Effector memory CD4-positive, alpha-beta T cell (primary cell): ENCODE measurements at places on chromosomes 12 and 14.

GRCh38 chr14:32940711-32941667 lies 2.3 kb downstream of the NPAS3 start:
- H3K4me3 ChIP-seq, result no peak overlapping the region
- DNase-seq, result no peak
- peaks cover 18% of the 10 kb centered on the region for H3K27me3 ChIP-seq
- peaks cover 4% of the 10 kb centered on the region for H3K4me1 ChIP-seq
- H3K36me3 ChIP-seq, result no peaks in the 10 kb centered on the region

DNA sequence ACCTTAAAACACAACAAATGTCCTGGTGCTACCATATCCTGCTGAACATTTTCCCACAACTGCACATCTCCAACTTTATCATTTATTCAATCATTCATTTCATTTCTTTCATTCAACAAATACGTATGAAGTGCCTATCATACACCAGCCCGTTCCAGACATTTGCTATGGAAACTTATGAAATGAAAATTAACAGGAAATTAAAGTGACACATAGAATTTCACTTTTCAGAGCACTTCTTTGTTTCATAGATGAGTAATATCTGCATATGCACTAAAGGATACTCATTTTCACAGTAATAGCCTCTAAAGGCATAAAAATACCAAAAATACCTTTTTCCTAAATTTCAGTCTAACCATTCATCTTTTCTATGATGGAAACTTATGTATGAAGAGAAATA lies 12.6 kb downstream of the CNIH1 start:
- no peak overlapping the region for H3K4me3 ChIP-seq
- H3K27me3 ChIP-seq, result no peaks in the 10 kb centered on the region
- DNase-seq, result no peak

GRCh38 chr14:98591161-98591560 lies 680.8 kb downstream of the BCL11B start:
- H3K27ac ChIP-seq, result no peak overlapping the region
- no peaks in the 10 kb centered on the region for H3K4me1 ChIP-seq
- no peaks in the 10 kb centered on the region for H3K36me3 ChIP-seq
- no peak for DNase-seq
- H3K4me3 ChIP-seq, result no peak overlapping the region

GRCh38 chr14:74973003-74973653 lies 17.7 kb upstream of the PGF start:
- H3K36me3 ChIP-seq, result no peaks in the 10 kb centered on the region
- H3K4me3 ChIP-seq, result no peak overlapping the region
- no peaks in the 10 kb centered on the region for H3K27me3 ChIP-seq
- no peak for DNase-seq

GRCh38 chr12:119381471-119382235 lies 47.1 kb downstream of the CCDC60 start:
- no peak overlapping the region for H3K4me3 ChIP-seq
- H3K36me3 ChIP-seq, result no peaks in the 10 kb centered on the region
- no peak for DNase-seq
- no peaks in the 10 kb centered on the region for H3K27me3 ChIP-seq
- no peak overlapping the region for H3K27ac ChIP-seq

- H3K27ac ChIP-seq, result no peak overlapping the region
- DNase-seq, result no peak
- no peaks in the 10 kb centered on the region for H3K27me3 ChIP-seq
- H3K4me1 ChIP-seq, result no peaks in the 10 kb centered on the region
Measured at GRCh38 chr14:51028851-51029754, 65.8 kb downstream of the TRIM9 start.

GRCh38 chr14:90184571-90185266 lies 71.6 kb upstream of the PSMC1 start:
- H3K4me3 ChIP-seq, result no peak overlapping the region
- DNase-seq, result no peak
- H3K27ac ChIP-seq, result no peak overlapping the region
- no peaks in the 10 kb centered on the region for H3K27me3 ChIP-seq
- H3K36me3 ChIP-seq, result no peaks in the 10 kb centered on the region

- H3K27ac ChIP-seq, result no peak overlapping the region
- H3K36me3 ChIP-seq, result no peaks in the 10 kb centered on the region
- DNase-seq, result no peak
Measured at GRCh38 chr12:30169839-30170591, 386.3 kb upstream of the TMTC1 start.

GRCh38 chr14:85618390-85618789 lies 88.4 kb downstream of the FLRT2 start:
- H3K4me1 ChIP-seq, result no peaks in the 10 kb centered on the region
- H3K27ac ChIP-seq, result no peak overlapping the region
- no peak for DNase-seq
- no peak overlapping the region for H3K4me3 ChIP-seq

GRCh38 chr14:68257969-68258368 lies 438.4 kb downstream of the RAD51B start:
- no peaks in the 10 kb centered on the region for H3K36me3 ChIP-seq
- peaks cover 30% of the 10 kb centered on the region for H3K4me1 ChIP-seq
- H3K4me3 ChIP-seq, result no peak overlapping the region
- H3K27ac ChIP-seq, result no peak overlapping the region
- DNase-seq, result no peak

- no peaks in the 10 kb centered on the region for H3K4me1 ChIP-seq
- no peak overlapping the region for H3K4me3 ChIP-seq
- no peak overlapping the region for H3K27ac ChIP-seq
- H3K36me3 ChIP-seq, result no peaks in the 10 kb centered on the region
- DNase-seq, result no peak
Measured at GRCh38 chr12:100554608-100555077, 18.8 kb upstream of the GAS2L3 start.

- H3K4me3 ChIP-seq, result no peak overlapping the region
- no peak for DNase-seq
- no peaks in the 10 kb centered on the region for H3K4me1 ChIP-seq
- no peaks in the 10 kb centered on the region for H3K27me3 ChIP-seq
Measured at GRCh38 chr12:127680516-127680915, 586.5 kb upstream of the TMEM132C start.

DNA sequence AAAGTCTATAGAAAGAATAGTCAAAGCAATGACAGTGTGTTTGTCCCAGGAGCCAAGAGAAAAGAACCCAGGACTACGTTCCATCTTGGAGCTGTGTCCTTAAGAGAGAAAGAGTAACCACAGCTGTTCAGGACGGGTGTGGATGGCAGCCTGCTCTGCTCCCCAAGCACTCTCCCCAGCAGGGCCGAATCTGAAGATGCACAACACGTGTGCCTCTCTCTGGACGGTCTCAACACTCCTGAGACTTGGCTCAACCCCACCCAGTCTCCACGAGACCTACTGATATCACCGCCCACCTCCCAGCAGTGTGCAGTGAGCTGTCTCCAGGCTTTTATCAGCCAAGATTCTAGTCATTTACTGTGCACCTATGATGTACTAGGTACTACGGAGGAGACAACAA lies 27.3 kb upstream of the ANO2 start:
- H3K27ac ChIP-seq, result no peak overlapping the region
- H3K27me3 ChIP-seq, result no peaks in the 10 kb centered on the region
- H3K36me3 ChIP-seq, result no peaks in the 10 kb centered on the region

GRCh38 chr14:101620031-101620788 lies 58.9 kb downstream of the DIO3 start:
- H3K27ac ChIP-seq, result no peak overlapping the region
- DNase-seq, result no peak
- H3K4me3 ChIP-seq, result no peak overlapping the region
- H3K27me3 ChIP-seq, result no peaks in the 10 kb centered on the region
- no peaks in the 10 kb centered on the region for H3K36me3 ChIP-seq

DNA sequence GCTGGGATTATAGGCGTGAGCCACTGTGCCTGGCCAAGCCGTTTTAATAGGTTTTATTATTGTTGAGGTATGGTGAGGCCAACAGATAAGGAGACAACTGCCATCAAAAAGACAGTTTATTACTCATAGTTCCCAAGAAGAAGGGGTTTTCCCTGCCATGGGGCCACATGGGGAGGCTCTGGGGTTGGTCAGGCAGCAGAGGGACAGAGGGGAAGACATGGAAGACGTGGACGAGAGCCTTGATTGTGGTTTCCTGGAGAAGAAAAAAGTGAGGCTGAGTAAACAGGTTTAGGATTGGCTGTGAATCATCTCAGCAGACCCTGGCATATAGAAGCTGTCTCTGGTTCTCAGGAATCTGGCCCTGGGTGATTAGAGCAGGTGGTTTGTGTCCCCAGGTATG lies 69.9 kb downstream of the FOXN4 start:
- no peaks in the 10 kb centered on the region for H3K27me3 ChIP-seq
- H3K36me3 ChIP-seq, result peaks cover 26% of the 10 kb centered on the region
- H3K27ac ChIP-seq, result no peak overlapping the region
- H3K4me3 ChIP-seq, result no peak overlapping the region
- DNase-seq, result no peak

DNA sequence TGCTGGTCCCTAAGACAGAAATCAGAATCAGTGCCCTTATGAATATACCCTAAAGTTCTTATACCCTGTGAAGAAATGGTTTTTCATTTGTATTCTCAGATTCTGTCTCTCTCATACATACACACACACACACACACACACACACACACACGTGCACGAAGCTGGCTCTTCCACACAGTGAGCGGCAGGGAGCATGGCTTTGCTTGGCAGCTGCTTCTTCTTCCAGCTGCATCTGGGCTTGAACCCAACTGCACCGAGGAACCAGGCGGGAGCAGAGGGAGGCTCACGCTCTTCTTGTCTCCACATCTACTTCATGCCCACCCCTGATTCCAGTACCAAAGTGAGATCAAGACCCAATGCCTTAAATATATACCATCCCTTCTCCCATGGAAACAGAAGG lies 19.4 kb downstream of the GRIN2B start:
- no peaks in the 10 kb centered on the region for H3K4me1 ChIP-seq
- H3K36me3 ChIP-seq, result no peaks in the 10 kb centered on the region
- no peak for DNase-seq
- H3K27ac ChIP-seq, result no peak overlapping the region
- no peak overlapping the region for H3K4me3 ChIP-seq

DNA sequence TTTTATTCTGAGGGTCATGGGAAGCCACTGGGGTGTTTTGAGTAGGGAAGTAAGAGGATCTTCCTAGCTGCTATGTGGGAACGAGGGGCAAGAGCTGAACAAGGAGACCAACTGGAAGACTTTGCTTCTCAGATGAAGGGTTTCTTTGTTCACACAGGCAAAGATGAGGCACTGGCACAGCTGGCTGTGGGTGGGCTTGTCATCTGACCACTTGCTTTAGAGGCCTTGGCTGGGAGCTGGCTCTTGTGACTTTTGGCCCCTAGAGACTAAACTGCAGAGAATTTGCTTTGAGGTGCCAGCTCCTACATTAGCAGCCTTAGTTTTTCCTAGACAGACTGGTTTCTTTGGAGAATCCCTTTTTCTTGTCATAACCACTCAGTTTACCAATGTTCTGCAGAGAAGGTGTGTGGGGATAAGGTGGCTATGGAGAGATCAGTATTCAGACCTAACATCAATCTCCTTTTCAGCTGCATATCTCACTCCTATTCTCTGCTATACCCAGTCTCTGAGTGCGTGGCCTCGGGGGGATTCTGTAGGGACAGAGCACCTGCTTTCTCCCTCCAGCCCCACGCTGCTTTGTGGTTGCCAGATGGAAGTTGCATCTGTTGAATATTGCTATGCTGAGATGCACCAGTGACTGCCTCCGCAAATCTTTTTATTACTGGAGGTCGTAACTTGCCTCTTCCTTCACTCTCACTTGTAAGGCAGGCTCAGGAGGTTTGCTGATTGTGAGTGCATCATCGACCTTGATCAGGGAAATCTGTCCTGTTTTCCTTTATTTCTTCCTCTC lies 12.7 kb downstream of the PPP2R5C start:
- H3K27me3 ChIP-seq, result no peaks in the 10 kb centered on the region

DNA sequence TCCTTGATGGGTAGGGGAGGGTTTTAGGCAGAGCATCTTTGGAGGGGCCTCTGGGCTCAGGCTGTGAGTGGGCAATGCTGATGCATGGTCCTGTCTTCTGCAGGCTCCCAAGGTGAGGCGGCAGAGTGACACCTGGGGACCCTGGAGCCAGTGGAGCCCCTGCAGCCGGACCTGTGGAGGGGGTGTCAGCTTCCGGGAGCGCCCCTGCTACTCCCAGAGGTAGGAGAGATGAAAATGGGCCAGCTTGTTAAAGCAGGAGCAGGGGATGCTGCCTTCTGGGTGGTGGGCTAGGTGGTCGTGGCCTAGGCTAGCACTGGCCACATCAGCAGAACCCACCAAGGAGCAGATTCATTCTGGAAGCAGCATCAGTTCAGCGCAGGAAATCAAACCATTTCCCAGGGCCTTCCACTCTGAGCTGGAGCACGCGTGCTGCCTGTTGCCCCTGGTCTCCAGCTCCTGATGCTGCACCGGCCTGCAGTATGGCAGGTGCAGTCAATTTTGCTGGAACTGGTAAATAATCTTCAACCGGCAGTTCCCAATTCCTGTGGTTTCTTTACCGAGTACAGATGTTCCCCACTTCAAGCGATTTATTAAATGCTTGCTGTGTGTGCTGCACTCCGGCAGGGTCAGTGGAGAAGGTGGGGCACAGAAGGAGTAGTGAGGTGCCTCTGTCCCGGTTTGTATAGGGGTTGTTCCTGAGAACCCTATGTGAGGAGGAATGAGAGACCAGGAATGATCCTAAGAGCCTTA lies 7.4 kb downstream of the PAPLN start:
- DNase-seq, result no peak
- no peaks in the 10 kb centered on the region for H3K36me3 ChIP-seq
- H3K27ac ChIP-seq, result no peak overlapping the region
- H3K4me3 ChIP-seq, result no peak overlapping the region
- peaks cover 25% of the 10 kb centered on the region for H3K27me3 ChIP-seq
- peaks cover 5% of the 10 kb centered on the region for H3K4me1 ChIP-seq

DNA sequence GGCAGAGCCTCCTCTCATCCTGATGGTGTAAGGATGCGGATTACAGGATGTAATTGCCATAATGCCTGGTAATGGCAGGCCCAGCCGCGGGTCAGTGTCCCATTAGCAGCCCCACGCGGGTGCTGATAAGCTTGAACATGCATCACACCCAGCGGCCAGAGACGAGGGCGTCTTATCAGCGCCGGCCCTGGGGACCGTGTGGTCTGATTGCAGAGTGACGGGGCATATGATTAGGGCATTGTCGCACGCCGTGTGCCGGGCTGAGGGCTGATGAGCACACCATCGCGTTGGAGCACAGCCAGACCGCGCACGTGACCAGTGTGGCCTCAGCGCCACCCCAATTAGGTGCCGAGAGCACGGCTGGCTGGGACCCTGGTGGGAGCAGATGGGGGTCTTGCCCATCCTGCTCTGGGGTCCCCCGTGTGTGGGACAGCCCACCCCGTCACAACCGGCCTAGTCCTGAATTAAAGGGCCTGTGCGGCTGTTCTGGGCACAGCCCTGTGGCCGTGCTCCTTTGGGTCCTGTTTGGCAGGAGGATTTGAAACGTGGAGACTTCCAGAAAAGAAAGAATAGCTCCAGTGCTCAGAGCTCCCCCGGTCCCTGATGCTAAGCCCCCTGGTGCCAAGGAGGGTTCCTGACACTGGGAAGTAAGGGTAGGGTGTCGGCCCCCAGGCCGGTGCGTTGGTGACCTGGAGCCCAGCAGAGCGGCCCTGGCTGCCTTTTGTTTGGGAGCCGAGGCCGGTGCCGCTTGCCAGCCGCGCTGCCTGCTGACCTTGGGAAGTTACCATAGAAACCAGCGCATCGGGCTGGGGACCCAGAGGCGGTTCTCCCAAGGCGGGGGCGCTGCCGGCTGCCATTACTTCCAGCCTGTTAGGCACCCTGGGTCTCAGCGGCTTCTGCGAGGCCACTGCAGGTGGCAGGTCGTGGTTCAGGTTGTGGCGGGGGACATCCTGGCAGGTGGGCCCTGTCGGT lies 20.7 kb downstream of the KIF26A start:
- no peaks in the 10 kb centered on the region for H3K4me1 ChIP-seq
- no peak overlapping the region for H3K4me3 ChIP-seq
- no peak for DNase-seq
- H3K36me3 ChIP-seq, result no peaks in the 10 kb centered on the region
- no peaks in the 10 kb centered on the region for H3K27me3 ChIP-seq
